ENCODE measurements at places on chromosomes 2 and 18.

- no peak for DNase-seq
Measured at GRCh38 chr2:188142636-188143295, 148.9 kb upstream of the GULP1 start.

- no peak for DNase-seq
Measured at GRCh38 chr18:48488388-48488850, 50.4 kb upstream of the CTIF start.

- no peak for DNase-seq
Measured at GRCh38 chr2:160043265-160043664, 19.1 kb downstream of the PLA2R1 start.

DNA sequence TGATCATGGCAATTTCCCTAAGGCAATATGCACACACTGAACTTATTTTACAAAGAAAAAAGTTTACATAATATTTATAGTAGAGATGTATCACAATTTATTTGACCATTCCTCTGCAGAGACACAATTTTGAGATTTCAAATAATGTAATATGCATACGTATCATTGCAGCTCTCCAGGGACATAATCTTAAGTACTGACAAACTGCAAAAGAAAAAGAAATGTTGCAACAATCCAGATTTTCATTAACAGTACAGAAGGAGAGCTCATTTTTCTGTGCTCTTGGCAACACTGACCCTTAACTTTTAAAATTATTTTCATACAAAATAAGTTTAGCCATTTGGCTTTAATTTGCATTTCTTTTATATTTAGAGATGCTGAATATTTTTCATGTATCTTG is 710.2 kb upstream of the SLC39A10 start:
- no peak for DNase-seq

DNA sequence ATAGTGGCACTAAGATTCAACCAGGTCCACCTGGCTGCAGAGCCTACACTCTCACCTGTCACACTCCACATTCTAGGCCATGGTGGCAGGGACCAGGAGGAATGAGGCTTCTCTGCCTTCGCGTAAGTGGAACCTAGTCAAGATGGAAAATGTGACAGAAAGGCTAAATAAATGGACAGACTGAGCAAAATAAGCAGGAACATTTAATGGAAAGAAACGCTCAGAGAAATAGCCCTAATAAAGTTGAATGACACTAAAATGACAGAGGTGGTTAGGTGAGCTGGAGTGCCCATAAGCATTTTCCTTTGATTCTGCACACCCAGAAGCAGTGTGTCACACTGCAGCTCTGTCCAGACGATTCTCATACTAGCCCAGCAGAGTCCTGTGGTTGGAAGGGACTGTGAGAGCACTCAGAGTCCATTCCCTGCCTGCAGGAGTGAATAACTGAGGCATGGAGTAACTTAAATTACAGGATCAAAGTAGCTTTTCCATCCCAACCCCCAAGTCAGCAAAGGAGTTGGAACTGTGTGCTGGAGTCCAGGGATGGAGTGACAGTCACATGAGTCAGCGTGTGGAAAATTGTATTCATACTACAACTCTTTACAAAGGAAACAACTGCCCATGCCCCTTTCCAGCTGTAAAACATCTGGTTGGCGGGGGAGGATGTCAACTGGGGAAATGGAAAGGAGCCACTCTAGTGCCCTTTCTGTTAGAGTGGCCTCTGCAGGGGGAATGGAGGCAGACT is 105.4 kb upstream of the LGALSL start:
- DNase-seq = no peak

GRCh38 chr2:229553091-229553490 is 161.3 kb downstream of the DNER start:
- no peak for DNase-seq

DNA sequence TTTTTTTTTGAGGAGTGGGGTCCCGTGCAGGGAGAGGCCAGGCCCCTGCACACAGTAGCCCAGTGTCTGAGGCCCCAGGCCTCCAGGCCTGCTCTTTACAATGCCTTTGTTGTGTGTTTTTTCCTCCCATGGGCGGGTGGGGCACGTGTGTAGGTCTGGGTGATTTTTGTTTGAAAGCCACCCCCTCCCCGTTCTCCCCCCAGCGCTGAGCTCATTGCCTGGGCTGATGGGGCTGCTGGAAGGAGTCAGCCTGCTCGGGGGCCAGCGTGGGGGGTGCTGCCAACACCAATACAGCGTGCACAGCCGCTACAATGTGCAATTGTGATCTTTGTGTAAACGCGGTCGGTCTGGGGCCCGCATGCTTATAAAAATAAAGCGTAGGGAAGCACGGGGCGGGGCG is 142.7 kb downstream of the DYSF start:
- no peak for DNase-seq

DNA sequence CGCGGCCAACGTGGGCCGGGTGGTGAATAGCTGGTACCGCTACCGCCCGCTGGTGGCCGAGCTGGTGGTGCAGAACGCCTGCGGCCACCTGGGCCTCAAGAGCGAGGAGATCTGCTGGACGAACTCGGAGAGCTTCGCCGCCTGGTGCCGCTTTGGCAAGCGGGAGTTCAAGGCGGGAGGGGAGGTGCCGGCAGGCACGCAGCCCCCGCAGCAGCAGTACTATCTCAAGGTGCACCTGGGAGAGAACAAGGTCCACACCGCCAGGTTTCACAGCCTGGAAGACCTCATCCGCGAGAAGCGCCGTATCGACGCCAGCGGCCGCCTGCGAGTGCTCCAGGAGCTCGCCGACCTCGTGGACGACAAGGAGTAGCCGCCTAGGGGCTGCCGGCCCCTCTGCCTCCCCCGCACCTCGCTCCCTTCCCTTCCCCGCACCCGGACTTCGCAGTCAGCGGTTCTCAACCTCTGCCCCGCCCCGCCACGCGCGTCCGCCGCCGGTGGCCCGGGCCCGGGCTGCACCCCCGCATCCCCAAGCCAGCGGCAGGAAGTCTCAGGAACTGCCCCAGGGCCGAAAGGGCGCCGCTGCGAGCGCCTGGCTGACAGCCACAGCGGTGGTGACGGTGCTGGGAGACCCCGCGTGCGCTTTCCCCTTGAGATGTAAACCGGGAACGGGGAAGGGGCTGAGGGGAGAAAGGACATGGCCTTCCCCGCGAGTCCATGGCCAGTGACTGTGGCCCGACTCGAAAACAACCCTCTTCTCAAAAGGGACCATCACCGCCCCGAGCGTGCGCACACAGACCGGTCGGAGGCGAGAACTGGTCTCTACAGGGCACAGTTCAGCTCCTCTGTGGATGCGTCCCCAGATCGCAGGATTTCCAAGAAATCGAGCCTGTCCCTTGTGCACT is 2.2 kb downstream of the LRATD1 start:
- no peak for DNase-seq

DNA sequence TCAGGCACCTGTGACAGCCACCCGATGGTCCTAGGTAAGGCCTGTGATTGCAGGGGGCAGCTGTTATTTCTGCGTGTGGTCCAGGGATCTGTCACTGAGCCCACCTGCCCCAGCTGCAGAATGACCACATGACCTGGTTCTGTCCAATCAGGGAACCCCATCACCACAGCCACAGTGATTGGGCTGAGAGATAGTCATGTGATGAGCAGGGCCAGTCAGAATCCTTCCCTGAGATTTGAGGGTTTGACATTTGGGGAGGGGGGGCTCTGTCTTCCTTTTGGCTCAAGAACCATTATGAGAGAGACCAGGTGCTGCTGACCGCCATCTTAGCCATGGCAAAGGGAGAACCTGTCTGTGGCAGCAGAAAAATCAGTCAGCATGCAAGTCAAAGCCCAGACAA is 147.2 kb downstream of the SMAD7 start:
- no peak for DNase-seq

- DNase-seq = no peak
Measured at GRCh38 chr2:119700866-119701265, 21.9 kb downstream of the TMEM177 start.

DNA sequence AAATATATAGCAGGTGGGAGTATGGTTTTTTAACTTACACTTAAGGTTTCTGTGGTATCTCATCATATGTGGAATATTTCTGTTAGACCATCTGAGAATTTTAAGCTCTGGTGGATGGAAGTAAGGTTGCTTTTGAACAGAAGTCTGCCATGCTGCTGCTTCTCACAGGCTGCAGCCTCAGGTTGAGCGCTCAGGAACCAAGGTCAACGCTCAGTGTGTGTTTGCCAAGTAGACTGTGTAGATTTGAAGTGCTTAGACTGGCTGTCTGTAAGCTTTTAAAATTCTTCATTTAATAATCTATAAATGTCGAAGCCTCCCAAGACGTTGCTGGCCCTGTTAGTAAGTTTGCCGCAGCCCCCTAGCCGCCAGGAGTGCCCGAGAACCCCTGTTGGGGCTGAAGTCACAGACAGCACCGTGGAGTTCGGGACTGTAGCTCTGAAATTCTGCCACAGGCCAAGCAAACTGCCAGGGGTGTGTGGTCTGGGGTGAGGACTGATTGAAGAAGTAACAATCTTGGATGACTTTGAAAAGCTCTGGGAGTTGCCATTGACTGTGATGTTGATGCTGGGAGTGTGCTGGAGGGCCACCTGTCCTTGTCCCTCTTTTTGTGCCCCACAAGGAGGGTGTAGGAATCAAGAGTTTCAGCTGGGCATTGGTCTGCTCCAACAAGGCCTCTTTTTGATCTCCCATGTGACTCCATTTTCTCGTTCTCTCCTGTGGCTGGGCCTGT is 26.9 kb downstream of the INPP4A start:
- no peak for DNase-seq

DNA sequence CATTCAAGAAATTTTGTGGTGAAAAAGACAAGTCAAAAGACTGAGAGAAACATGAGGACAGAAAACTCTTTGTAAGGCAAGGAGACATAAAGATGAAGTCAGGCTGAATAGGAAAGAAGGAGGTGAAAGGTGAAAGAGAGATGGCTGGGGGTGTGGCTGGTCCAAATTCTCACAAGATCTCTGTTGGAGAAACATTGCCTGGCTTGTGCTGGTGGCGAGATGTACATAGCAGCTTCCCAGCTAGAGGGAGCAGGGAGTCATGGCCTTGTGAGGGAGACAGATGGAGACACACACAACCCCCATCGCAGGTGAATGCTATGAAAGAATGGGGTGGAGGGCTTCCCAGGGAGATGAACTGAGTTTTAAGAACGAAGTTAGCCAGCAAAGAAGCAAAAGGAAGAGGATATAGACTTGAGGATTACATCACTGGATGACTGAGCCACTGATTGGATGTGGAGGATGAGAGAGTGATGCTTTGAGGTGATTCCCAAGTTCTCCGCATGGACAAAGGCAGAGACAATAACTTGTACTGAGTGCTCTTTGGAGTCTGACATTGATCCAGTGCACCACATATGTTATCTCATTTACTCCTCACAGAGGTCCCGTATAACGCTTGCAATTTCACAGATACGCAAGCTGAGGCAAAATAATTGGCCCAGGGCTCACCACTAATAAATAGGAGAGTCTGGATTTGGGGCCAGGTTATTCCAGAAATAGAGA is 3.7 kb upstream of the EMX1 start:
- no peak for DNase-seq

DNA sequence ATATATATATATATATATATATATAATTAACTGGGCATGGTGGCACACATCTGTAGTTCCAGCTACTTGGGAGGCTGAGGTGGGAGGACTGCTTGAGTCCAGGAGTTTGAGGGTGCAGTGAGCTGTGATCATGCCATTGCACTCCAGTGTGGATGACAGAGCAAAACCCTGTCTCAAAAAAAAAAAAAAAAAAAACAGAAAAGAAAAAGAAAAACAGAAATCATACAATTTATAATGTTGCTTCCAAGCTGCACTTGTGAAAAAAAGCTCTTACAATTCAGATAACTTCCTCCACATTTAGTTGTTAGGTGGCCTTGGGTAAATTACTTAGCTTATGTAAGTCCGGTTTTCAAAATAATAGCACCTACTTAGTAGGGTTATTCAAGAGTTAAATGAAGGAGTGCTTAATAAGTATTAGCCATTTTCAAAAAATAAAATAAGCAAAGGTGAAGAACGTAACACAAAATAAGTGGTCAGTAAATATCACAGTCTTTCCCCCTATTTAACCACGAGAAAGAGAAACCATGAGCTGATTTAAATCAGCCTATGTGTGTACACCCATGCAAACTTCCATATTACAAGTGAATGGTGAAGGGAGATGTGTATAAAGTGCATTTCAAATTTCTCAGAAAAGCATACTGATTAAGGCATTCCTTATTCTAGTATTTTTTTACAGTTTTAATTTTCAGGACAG is 2.3 kb downstream of the WIPF1 start:
- no peak for DNase-seq

DNA sequence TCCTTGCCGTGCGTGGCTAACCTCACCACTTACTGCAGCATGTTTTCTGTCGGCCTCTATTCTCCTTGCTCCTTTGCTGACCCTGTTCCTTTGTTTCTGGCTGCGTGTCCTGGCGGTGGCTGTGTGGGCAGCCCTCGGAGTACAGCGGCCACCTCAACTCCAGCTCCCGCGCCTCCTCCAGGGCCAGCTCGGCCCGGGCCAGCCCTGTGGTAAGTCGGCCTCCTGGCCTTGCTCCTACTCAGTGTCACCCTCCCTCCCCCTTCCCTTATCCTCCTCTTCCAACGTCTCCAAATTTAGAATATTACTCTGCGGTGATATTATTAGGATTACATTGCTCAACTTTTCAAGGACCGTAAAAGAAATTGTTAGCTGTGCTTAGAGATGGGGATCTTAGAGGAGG is 59.5 kb upstream of the RBM44 start:
- DNase-seq = no peak

DNA sequence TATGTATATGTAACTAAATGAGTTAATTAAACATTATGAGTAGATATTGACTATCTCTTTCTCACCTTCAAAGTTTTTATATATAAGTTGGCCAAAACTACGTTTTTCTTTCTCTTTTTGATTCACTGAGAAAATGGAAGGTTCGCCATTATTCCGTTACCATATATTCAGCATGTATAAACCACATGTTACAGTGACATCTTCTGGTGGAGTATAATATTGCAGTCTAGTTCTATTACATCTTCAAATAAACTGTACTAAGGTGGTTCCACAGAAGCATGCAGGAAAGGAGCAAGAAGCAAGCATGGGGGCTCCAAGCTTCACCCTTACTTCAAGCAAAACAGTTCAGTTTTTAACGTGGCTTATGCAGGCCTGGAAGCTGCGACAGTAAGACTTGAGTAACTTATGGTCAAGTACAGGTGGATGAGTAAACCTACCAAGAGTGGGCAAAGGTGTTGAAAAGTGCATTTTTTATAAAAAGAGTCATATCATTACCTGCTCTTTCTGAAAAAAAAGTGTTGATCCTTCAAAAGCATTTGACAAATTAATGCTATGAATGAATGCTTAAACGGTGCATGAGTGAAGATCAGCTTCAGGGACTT is 129.8 kb upstream of the RAB6C start:
- DNase-seq = no peak

- no peak for DNase-seq
Measured at GRCh38 chr2:168510125-168510756, 54.2 kb downstream of the CERS6 start.

GRCh38 chr18:40048886-40049650 is 1906.0 kb upstream of the PIK3C3 start:
- DNase-seq = no peak

- no peak for DNase-seq
Measured at GRCh38 chr2:205129531-205129930, 552.8 kb upstream of the NRP2 start.

GRCh38 chr2:77370511-77370910 is 151.7 kb downstream of the LRRTM4 start:
- no peak for DNase-seq

- no peak for DNase-seq
Measured at GRCh38 chr2:233245406-233245805, 6.1 kb upstream of the ATG16L1 start.

Data from T-cell (primary cell).